ENCODE measurements at places on chromosomes 11 and 22.

DNA sequence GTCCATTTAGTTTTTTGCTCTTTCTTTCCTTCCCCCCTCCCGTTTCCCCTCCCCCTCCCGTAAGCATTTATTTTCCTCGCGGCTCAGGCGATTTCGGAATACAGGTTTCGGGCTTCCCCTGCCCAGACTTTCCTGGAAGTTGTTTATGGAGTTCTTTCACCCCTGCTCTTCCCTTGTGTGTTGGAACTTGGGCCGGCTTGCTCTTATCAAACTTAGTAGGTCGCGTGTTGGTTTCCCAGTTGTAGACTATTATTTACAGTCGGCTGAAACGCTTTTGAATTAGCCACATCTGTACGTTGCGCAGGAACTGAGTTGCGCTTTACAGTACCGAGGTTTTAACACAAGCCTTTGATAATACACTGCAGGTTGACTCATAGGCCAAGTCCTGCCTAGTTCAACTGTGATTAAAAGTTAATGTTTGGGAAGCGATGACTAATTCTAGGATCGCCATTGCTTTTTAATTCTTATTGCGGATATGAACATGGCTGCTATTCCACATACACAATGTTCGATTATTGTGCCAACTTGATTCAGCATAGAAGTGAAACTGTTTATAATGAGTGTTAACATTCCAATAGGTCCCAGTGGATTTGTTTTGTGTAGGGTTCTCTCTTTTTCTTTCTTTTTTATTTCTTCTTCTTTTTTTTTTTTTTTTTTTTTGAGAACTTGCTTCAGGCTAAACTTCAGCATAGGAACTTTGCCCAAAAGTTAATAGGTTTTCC lies 1.7 kb downstream of the YAP1 start:
- no peak for DNase-seq

- DNase-seq = no peak
Observed at GRCh38 chr22:42905702-42906183, 48.7 kb upstream of the ARFGAP3 start.

DNA sequence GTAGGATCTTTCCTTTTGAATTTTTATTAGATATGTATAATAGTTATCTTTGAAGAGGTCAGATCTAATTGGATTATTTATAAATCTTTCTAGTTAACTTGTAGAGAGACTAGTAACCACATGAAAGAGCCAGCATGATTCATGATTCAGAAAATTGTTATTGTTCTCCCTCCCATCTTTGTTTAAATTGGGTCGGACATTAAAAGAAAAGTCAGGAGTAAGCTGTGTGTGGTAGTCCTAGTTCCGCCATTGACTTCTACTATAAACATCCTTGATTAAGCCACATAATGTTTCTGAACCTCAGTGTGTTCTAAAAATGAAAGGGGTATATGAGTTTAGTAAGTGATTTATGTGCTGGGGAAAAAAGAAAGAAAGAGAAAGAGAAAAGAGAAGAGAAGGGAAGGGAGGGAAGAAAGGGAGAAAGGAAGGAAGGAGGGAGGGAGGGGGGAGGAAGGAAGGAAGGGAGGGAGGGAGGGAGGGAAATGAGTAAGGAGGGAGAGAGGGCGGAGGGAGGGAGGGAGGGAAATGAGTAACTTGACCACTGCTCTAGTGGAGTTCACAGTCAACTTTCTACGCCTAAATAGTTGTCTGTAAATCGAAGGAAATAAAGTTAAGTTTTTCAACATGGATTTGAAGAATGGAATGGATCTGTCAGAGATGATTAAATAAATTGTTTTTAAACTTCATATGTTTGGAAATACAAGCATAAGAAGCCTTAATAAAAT lies 32.9 kb downstream of the SIK2 start:
- DNase-seq = no peak

- DNase-seq = no peak
Observed at GRCh38 chr11:10807493-10808234, 1.1 kb downstream of the EIF4G2 start.

DNA sequence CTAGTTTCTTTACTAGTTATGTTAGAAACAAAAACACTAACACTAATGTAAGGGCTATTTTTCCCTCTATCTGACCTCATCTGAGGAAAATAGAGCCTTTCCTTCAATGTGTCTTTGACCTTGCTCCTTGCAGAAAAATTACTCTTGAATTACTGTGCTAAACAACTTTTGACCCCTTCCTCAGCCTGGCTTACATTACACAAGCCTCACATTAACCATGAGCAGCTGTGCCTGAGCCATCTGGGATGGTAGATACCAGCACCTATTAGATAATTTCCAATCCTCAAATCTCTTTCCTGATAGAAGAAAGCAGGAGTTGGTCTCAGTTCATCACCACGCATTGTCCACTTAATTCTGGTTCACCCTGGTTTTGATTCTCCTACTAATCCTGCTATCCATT lies 134.4 kb upstream of the NCAM1 start:
- no peak for DNase-seq

- DNase-seq = no peak
Observed at GRCh38 chr11:12157241-12157661, 46.9 kb downstream of the MICAL2 start.

GRCh38 chr11:83151274-83151977 lies 5.5 kb upstream of the PCF11 start:
- no peak for DNase-seq

DNA sequence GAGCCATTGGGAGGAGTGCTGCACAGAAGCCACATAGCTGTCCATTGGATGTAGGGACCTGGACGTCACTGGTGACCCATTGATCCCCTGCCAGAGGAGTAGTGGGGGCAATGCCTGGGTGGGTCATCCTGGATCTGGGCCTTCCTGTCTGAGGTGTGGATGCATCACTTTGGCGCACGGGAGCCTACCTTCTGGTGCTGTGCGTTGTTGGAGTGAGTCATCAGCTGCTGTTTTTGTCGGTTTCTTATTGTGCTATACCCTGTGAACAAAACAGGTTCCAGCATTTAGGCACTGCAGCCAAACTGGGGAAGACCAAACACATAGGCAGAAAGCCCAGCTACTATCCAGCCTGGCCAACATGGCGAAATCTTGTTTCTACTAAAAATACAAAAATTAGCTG lies 3.2 kb downstream of the TAF6L start:
- DNase-seq = no peak

DNA sequence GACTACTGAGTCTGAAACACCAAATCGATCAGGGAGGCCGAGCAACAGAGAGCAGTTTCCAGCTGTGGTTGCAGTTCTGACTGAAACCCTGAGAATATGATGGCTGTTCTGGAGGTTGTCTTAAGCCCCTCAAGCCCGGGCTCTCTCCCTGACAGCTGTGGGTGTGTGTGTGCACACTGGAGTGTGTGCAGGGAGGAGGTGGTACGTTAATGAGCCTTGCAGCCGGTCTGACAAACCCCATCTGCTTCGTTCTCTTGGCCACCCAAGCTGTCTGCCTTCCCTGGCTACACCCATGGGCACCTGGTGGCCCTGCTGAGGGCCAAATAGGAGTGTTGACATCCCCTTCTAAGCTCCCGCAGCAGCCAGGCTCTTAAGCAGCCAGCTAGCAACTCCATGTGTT lies 189.8 kb downstream of the KIRREL3 start:
- no peak for DNase-seq

- DNase-seq = no peak
Observed at GRCh38 chr11:62223095-62223494, 14.6 kb downstream of the SCGB2A1 start.

DNA sequence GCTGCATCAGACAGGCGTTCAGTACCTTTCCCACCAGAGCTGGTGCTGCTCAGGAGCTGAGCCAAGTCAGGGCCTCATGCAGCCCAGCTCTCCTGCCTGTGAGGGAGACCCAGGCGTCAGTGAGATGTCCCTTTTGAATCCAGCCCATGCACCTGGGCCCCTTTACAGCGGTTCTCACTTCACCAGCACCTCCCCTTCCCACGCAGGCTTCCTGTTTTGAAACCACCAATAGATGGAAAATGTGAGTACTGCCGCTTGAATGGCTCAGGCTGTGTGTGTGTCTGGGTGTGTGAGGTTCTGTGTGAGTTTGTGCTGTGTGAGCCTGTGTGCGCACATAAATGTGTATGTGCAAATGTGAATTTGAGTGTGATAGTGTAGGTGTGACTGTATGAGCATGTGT lies 88.4 kb downstream of the UBASH3B start:
- DNase-seq = peak; percentile 55

Measured in stimulated activated CD8-positive, alpha-beta memory T cell treated with anti-CD3 and anti-CD28 coated beads, Interleukin-7, amount 100 ng/mL, for 48 hours (primary cell).